K562 (cell line): ENCODE measurements at places on chromosomes 1 and 21. TPM values are rescaled to one million over a fixed set of nuclear protein-coding genes. Genes with fewer than 3 reads are reported as not detected.

- DNase-seq = no peak
- no peak overlapping the region for H3K27ac ChIP-seq
- peaks cover 11% of the 10 kb centered on the region; the same call in 2 of the 3 replicates for H3K4me1 ChIP-seq
Measured at GRCh38 chr1:166905136-166905535, 29.1 kb upstream of the TADA1 start.

GRCh38 chr1:89633800-89634625, 1.1 kb downstream of the LRRC8C start:
- H3K27ac ChIP-seq = peak overlapping the region; percentile 67
- H3K27me3 ChIP-seq = no peaks in the 10 kb centered on the region
- H3K36me3 ChIP-seq = no peaks in the 10 kb centered on the region
- H3K4me3 ChIP-seq = peak overlapping the region; percentile 76
- peak; percentile 32 for DNase-seq

GRCh38 chr1:203280061-203280460, 25.3 kb upstream of the BTG2 start:
- no peak for DNase-seq
- no peaks in the 10 kb centered on the region for H3K36me3 ChIP-seq
- H3K4me1 ChIP-seq = peaks cover 17% of the 10 kb centered on the region

DNA sequence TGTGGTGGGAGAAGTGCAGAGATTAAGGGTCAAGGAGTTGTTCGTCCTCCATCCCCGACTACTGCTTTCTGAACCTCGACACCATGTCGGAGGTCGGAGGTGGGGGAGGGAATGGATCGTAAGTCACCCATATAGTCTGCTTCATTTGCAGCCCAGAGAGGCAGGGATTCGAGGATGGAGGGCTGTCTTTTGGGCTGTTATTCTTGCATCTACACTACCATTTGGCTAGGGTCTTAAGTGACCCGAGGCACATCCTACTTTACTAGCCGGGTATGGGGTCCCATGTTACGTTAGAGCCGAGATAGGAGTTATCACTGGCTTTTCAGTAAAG, 578 bp downstream of the USP21 start:
- DNase-seq = no peak
- H3K4me3 ChIP-seq = peak overlapping the region; percentile 75
- H3K27me3 ChIP-seq = no peaks in the 10 kb centered on the region
- peaks cover 52% of the 10 kb centered on the region for H3K4me1 ChIP-seq
- H3K36me3 ChIP-seq = peaks cover 65% of the 10 kb centered on the region

DNA sequence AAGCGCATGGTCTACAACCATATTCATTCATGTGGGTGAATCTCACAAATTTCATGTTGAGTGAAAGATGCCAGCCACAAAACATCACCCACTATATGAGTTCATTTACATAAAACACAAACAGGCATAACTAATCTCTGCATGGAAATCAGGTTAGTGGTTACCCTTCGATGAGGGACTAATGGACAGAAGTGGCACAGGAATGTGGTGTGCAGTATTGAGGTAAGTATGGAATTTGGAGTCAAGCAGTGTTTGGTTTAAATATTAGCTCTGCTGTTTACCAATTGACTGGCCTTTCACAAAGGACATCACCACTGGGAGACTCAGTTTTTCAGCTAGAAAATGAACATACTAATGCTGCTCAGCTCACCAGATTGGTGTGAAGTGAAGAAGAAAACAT, 24.2 kb downstream of the CCDC185 start:
- H3K27me3 ChIP-seq = 0 out of 3 replicates have a peak, but pooled peaks cover 2% of the 10 kb centered on the region
- no peak for DNase-seq
- no peaks in the 10 kb centered on the region for H3K36me3 ChIP-seq

TRABD2B gene
- not detected in 2 replicates for total RNA-seq

PDE9A gene
- 0.27 TPM in 1 of 2 replicates, not detected in the other for total RNA-seq

FMO5 gene
- 0.22 and 0.25 TPM in 2 replicates for total RNA-seq

CDC20 gene
- total RNA-seq = 212 and 224 TPM in 2 replicates
